Heart left ventricle (tissue), 16 donors: ENCODE measurements at places on chromosomes 16 and 17. TPM values are rescaled to one million over a fixed set of nuclear protein-coding genes. Genes with fewer than 3 reads are reported as not detected.

DNA sequence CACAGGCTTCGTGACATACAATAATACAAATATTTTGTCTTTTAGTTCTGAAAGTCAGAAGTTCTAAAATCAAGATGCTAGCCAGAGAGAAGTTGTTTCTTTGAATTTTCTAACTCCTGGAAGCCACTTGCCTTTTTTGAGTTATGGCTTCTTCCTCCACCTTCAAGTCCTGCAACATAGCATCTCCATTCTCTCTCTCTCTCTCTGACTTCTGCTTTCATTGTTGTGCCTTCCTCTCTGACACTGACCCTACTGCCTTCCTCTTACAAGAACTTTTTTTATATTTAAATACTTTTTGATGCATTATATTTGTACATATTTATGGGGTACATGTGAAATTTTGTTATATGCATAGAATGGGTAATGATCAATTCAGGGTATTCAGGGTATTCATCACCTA, 205.9 kb downstream of the MAP2K6 start:
- no peak for DNase-seq

GRCh38 chr16:58481931-58482330, 18.0 kb upstream of the NDRG4 start:
- no peak for DNase-seq

DNA sequence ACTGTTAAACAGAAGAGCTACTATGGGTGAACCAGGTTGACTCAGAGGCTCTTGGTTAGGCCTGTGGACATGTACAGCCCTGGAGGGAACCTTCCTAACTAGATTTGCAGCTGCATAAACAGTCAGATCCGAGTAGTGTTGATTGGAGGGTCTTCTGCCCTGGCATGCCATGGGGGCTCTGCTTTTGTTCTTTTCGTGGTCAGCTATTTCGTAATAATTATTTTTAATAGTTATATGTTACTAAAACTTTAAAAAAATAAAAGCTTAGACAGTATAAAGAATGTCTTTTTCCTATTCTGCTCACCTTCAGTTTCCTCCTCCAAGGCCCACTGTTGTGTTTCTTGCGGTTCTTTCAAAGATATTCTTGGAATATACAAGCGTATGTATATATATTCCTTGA, 67.4 kb upstream of the CLEC18A start:
- no peak for DNase-seq

Gene ATAD5
- 0.86 TPM for total RNA-seq

DNA sequence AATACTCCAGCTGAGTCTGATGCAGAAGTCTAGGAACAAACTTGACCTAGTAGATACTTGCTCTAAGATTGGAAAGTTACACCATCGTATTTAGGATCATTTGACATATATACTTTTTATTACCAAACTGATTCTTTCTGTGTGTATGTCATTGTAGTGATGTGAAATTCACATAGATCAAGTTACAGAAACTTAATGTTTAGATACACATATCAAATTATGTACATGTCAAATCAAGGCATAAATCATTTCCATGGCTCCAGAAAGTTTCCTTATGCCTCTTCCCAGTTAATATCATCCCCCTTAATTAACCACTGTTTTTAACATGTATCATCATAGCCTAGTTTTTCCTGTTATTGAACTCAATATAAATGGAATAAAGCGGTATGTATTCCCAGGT, 292.0 kb upstream of the CDH11 start:
- DNase-seq, result no peak

Gene TPPP3
- 14.7 TPM for total RNA-seq

DNA sequence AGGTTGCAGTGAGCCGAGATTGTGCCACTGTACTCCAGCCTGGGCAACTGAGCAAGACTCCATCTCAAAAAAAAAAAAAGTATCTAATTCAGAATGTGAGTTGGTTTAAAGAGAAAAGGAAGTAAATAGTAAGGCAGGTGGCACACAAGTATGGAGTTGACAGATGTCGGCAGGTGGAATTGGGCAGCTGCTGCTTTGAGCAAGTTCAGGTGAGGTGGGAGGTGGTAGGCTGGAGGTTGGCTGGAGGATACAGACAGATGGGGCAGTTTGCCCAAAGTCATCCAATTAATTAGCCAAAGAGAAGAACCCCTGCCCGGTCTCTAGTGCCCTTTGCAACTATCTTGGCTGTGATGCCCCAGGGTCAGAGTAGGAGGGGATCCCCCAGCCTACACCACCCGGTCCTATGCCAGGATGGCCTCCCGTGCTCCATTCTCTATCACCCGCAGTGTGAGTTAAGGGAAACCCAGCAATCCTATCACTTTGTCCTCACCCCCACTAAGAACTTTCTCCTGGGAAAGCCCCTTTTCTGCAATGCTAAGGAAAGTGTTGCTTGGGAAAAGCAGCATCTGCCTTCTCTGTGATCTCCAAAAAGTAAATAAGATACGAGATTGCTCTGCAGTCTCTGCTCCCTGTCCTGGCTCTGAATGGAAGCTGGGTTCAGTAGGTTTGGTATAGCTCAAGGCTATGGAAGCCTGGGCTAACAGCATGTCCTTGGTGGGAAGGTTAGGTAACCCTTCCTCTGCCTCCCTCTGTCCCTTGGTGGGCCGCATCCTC, 32.2 kb downstream of the SLC12A3 start:
- DNase-seq, result no peak

GRCh38 chr16:83899978-83900377, 1.1 kb downstream of the MLYCD start:
- no peak for DNase-seq

GRCh38 chr16:19011169-19011731, 27.5 kb downstream of the TMC7 start:
- no peak for DNase-seq

GRCh38 chr16:83992624-83993023, 24.6 kb downstream of the NECAB2 start:
- peak; percentile 66 for DNase-seq

Gene SSTR5
- total RNA-seq, result 3.6 TPM

DNA sequence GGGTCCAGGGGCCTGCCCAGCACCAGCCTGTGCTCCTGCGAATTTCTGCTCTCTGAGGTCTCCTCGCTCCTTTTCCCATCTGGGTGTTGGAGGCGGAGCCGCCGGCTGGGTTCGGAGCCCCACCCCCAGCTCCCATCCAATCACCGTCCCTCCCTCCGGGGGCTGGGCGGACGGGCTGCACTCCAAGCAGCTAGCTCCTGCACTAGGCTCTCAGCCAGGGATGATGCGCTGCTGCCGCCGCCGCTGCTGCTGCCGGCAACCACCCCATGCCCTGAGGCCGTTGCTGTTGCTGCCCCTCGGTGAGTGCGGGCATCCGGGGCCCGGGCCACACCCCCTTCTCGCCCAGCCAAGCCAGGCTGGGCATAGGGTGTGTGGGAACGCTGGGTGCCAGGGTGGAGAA, at the start of gene NRN1L:
TSS of gene NRN1L (plus strand) at position 202 of the 400 bp plus-strand sequence. CDS start at position 221, 19 bp downstream.
- peak; percentile 91 for DNase-seq

GRCh38 chr17:65198653-65199382, 61.6 kb downstream of the RGS9 start:
- no peak for DNase-seq

Gene VTN
- 35.9 TPM for total RNA-seq

Gene GLOD4
- total RNA-seq, result 23.0 TPM

GRCh38 chr17:16286947-16287562, 66.2 kb downstream of the CENPV start:
- peak; percentile 32 for DNase-seq

Gene TVP23B
- 19.9 TPM for total RNA-seq

Gene SCNN1B
- 0.71 TPM for total RNA-seq

GRCh38 chr16:984121-984694, 2.6 kb downstream of the SOX8 start:
- DNase-seq, result no peak

DNA sequence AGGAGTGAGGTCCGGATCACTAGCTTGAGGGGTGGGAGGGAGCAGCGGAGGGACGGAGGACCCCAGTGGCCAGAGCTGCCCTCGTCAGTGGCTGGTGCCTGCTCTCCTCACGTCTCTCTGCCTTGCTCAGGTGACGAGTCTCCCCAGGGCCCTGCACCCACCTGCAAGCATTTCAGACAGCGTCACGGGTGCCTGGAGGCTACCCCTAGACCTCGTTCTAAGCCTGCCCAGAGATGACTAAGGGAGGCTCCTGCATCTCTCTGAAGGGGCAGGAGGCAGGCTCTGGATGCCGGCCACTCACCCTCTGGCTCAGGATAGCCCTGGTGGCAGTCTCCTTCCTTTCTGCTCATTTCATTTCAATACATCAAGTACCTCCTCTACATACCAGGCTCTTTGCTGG, 68.8 kb downstream of the MRC2 start:
- no peak for DNase-seq

DNA sequence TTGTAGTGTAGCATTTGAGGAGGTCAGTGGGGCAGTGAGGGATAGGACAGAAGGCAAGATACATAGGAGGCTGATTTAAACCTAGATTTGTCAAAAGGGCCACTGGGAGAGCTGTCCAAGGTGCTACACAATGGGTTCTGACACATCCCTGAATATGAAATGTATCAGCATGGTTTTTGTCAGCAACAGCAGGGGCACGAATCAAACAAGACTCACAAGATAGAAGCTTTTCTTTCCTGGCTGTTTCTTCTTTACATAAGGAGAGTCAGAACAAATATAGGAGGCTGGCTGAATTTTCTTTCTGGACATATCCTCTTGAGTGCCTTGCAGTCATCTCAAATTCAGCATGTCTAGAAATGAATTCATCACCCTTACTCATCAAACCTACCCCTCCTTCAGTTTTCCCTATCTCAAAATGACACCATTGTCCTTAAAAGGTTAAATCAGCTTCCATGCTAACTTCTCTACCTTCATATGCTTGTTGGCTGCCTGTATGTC, 130.5 kb downstream of the NPIPB5 start:
- no peak for DNase-seq

Gene BTBD17
- not detected for total RNA-seq

- peak; percentile 33 for DNase-seq
Observed at GRCh38 chr16:15949210-15950160, at the start of gene ABCC1. ABCC1 (plus strand) TSS chr16:15949616; CDS start chr16:15949752, 136 bp downstream.

- peak; percentile 88 for DNase-seq
Observed at GRCh38 chr16:660459-661183, 7.3 kb upstream of the RHOT2 start.

GRCh38 chr17:7882068-7882467, 6.5 kb upstream of the CHD3 start:
- DNase-seq, result no peak

DNA sequence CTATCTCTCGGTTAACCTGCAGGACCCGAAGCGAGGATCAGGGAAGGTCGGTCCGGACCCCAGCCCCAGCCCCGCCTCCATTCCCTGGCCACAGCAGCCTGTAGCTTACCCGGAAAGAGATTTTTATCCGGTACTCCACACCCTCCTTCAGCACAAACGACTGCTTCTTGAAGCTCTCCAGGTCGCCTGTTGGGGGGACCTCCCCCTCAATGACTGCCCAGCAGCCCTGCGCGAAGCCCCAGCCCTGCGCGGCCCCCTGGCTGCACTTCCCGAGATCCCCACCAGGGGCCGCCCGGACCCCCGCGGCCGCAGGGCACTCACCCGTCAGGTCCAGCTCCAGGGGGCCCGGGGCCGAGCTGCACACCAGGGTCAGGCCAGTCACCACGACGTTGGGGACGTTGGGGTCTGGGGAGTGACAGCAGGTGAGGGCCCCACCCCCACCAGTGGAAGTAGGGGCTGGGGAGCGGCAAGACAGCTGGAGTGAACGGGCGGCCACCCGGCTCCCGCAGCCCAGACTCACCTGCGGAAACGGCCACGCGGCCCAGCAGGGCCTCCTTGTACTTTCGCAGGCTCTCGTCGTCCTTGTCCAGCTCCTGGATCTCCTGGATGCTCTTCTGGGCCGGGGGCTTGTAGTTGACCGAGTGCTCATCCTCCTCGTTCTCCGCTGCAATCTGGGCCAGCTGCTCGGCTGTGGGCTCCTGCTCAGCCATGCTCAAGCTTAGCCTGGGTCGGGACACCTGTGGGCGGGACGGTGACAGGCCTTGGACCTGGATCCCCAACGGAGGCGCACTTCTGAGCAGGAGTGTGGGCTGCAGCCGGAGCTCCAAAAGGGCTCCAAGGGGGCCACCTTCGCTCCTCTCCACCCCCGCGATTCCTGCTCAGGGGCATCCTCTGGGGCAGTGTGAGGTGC, 1.7 kb downstream of the ARHGDIA start:
- peak; percentile 78 for DNase-seq

- DNase-seq, result no peak
Observed at GRCh38 chr17:69175625-69176456, 34.1 kb upstream of the ABCA6 start.

- DNase-seq, result no peak
Observed at GRCh38 chr16:9844361-9844760, 337.9 kb downstream of the GRIN2A start.

DNA sequence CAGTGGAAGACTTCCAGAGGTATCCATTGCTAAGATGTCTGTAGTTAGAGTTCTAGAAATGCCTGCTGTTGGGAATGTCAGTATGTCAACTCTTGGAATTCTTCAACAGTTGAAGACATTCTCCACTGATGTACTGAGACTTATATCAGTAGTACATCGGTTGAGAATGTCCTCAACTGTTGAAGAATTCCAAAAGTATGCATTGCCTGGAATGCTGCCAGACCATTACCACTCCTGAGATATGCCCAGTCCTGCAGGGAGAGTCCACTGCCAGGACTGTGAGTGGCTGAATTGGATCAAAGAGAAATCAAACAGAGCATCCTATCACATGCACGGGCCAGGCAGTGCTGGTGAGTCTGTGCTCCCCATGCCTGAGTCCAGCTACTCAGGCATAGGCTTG, 42.0 kb downstream of the IL21R start:
- DNase-seq, result no peak

Gene IGFBP4
- 342 TPM for total RNA-seq

GRCh38 chr16:67302076-67302475, 22.7 kb downstream of the PLEKHG4 start:
- DNase-seq, result no peak

DNA sequence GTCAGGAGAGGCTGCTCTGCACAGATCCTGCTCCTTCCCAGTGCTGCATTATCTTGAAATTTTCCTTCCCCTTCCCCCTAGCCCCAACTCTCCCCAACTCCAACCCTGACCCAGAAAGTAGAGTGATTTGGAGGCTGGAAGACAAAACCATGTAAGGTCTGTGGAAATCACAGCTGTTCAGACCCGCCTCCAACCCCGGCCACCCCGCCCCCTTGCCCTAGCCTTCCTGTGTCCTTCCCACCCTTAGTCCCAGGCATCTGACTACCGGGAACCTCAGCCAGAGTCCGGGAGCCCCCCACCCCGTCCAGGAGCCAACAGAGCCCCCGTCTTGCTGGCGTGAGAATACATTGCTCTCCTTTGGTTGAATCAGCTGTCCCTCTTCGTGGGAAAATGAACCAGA, at the start of gene AOC3:
TSS of gene AOC3 (plus strand) at position 246 of the 400 bp plus-strand sequence. CDS start at position 391, 145 bp downstream.
- DNase-seq, result peak; percentile 44

DNA sequence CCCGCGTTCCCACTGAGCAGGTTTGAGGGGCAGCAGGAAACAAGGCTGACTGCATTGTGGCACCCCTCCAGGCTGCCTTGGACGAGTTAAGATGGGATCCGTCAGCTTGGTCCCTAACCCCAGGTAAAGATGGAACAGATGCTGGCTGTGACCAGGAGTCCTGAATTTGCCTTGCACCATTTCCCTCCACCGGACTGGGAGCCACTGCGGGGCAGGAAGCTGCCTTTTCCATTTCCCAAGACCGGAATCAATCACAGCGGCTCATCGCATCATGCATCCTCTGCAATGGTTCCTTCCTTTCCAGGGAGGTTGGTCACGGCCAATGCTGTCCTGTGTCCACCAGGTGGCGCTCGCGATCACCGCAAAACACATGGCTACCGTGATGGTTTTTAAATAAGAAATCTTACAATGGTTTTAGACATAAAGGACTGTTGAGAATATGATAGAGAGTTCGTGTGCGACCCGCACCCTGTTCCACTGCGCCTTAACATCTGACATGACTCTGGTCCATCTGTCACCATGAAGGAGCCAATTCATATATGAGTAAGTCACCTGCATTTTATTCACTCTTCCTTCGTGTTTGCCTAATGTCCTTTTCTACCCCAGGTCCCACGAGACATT, 6.8 kb upstream of the MEAK7 start:
- peak; percentile 90 for DNase-seq

Gene DLX3
- total RNA-seq, result not detected

Gene EXOC3L1
- 2.8 TPM for total RNA-seq
